ENCODE measurements at places on chromosomes 2 and 18.
A peak's percentile ranks its signal among the peaks of the same experiment; 100 is the strongest.

- DNase-seq: no peak
Measured at GRCh38 chr2:63993871-63994270, 25.4 kb downstream of the VPS54 start.

GRCh38 chr2:126827371-126827770 is 71.3 kb upstream of the TEX51 start:
- peak; percentile 80 for DNase-seq

DNA sequence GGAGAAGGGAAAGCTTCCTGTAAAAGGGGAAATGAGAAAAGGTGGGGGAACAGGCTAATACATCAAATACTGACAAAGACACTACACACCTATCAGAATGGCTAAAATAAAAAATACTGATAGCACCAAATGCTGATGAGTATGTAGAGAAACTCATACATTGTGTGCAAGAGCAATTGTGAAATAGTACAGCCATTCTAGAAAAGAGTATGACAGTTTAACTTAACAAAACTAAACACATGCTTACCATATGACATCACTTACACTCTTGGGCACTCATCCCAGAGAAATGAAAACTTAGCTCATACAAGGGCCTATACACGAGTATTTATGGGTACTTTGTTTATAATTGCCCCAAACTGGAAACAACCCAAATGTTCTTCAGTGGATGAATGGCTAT is 53.4 kb downstream of the ZNF638 start:
- no peak for DNase-seq

- DNase-seq: no peak
Measured at GRCh38 chr2:15778529-15779219, 161.7 kb upstream of the MYCN start.

- DNase-seq: no peak
Measured at GRCh38 chr2:23492337-23492675, 107.3 kb downstream of the KLHL29 start.
